ENCODE measurements at places on chromosomes 5 and 9. TPM values are rescaled to one million over a fixed set of nuclear protein-coding genes. Genes with fewer than 3 reads are reported as not detected.

GRCh38 chr5:115180165-115180709, 10.5 kb upstream of the TRIM36 start:
- no peak for DNase-seq
- no peaks in the 10 kb centered on the region for H3K36me3 ChIP-seq
- peak overlapping the region; percentile 77 for H3K4me3 ChIP-seq
- H3K27me3 ChIP-seq, result peaks cover 90% of the 10 kb centered on the region
- H3K27ac ChIP-seq, result no peak overlapping the region

SPINK7 gene
- total RNA-seq, result not detected

- DNase-seq, result no peak
- peaks cover 20% of the 10 kb centered on the region for H3K36me3 ChIP-seq
- peak overlapping the region; percentile 48 for H3K4me3 ChIP-seq
- no peaks in the 10 kb centered on the region for H3K27me3 ChIP-seq
These were observed 50.1 kb downstream of the COL27A1 start for GRCh38 chr9:114205171-114206015.

DNA sequence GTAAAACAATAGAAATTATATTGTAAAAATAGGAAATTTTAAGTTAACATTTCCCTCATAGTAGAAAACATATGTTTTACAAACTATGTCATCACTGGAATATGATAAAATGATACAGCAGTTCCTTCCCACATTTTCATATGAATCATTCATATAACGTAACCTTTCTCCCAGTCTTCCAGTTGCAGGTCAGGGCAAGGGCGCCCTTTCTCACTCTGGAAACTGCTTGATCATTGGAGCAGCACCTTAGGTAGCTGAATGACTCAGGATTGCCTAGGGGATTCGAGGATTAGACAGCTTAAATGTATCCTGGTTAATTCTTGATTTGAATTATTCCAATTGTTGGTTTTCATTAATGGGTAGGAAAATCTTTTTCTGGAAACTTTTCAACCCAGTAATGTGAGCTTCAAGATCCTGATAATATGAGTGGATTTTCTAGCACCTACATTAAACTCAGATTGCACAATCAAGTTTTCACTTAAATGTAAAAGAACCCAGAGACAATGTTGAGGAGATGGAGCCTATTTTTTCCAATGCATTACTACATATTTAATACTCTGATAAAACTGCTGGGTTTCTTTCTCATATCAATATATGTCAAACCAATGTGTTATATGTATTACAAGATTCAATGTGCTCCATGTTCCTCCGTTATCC, 32.6 kb upstream of the ANXA1 start:
- H3K4me1 ChIP-seq, result peaks cover 26% of the 10 kb centered on the region
- no peak for DNase-seq
- H3K27ac ChIP-seq, result no peak overlapping the region
- no peaks in the 10 kb centered on the region for H3K36me3 ChIP-seq
- H3K4me3 ChIP-seq, result no peak overlapping the region

PCDHA9 gene
- total RNA-seq, result 4.0 TPM

GRCh38 chr5:76249621-76250020, 153.5 kb upstream of the IQGAP2 start:
- peaks cover 22% of the 10 kb centered on the region for H3K27me3 ChIP-seq
- DNase-seq, result no peak
- H3K4me3 ChIP-seq, result no peak overlapping the region
- H3K4me1 ChIP-seq, result no peaks in the 10 kb centered on the region
- no peak overlapping the region for H3K27ac ChIP-seq

DNA sequence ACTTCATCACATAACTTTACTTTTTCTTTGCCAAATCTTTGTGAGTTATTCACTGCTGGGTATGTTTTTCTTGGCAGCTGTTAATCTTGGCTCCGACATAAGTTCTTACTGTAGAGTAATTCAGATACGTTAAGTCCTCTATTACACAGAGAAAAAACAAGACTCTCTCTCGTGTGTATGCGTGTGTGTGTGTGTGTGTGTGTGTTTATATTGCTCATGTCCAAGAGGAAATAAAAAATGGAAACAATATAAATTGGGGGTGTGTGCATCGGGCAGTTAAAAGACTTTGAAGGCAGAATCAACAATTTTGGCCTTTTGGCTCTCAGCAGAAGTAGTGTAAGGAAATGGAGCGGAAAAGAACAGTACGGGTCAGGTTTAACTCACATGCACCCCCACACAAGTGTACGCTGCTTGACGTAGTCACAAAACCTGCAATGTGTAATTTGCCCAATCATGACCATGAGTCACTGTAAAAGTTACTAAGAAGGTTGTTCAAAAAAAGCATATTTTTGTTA, 67.2 kb upstream of the IFNE start:
- peaks cover 4% of the 10 kb centered on the region for H3K36me3 ChIP-seq
- peak overlapping the region; percentile 22 for H3K4me3 ChIP-seq
- DNase-seq, result no peak
- H3K27ac ChIP-seq, result peak overlapping the region; percentile 80
- H3K4me1 ChIP-seq, result peaks cover 55% of the 10 kb centered on the region
- H3K27me3 ChIP-seq, result no peaks in the 10 kb centered on the region

DNA sequence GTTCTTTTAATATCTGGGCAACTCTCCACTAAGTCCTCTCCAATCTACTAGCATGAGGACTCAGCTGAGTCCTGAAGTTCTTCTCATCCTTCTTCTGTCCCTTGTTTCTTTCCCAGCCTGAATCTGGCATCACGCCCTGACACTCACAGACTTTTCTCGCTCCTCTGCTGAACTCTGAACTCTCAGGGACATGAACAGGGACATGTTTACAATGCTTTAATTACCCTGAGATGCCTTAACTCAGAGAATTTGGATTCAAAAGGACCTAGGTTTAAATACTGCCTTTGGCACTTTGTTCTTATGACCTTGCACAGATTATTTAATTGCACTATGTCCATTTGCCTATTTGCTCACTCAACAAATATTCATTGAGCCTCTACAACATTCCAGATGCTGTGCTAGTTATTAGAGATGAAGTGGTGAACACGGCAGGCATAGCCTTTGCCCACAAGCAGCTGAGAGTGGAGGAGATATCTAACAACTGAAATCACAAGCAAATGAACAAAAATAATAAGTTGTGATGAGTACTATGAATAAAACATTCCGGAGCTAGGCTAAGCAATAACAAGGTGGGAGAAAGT, 106.0 kb downstream of the ADRB2 start:
- no peak overlapping the region for H3K27ac ChIP-seq
- H3K4me1 ChIP-seq, result no peaks in the 10 kb centered on the region
- H3K4me3 ChIP-seq, result no peak overlapping the region
- peaks cover 19% of the 10 kb centered on the region for H3K27me3 ChIP-seq
- no peak for DNase-seq

DNA sequence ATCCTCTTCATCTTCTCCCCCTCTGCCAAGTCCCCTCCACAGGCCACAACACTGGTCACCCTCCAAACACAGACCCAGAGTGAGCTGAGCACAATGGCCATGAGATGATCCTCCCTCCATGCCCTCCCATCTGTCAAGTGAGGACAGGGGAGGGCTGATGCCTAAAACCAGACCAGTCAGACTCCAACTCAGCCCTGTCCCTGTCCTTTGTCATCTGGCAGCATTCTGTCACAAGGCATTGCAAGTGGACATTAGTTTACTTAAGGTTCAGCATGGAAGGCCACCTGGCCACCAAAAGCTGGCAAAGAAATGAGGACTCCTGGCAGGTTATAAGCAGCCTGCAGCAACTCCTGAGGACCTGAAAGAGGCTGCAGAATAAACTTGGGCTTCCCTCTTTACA, 136.2 kb upstream of the SLC30A5 start:
- no peaks in the 10 kb centered on the region for H3K27me3 ChIP-seq
- DNase-seq, result no peak
- H3K36me3 ChIP-seq, result no peaks in the 10 kb centered on the region
- H3K4me3 ChIP-seq, result no peak overlapping the region
- H3K4me1 ChIP-seq, result peaks cover 24% of the 10 kb centered on the region
- no peak overlapping the region for H3K27ac ChIP-seq

HTR4 gene
- 0.27 TPM for total RNA-seq

PCDHGB6 gene
- 75.7 TPM for total RNA-seq

Data from mesothelial cell of epicardium (in vitro differentiated cells).